ENCODE measurements at places on chromosomes 4 and X.

DNA sequence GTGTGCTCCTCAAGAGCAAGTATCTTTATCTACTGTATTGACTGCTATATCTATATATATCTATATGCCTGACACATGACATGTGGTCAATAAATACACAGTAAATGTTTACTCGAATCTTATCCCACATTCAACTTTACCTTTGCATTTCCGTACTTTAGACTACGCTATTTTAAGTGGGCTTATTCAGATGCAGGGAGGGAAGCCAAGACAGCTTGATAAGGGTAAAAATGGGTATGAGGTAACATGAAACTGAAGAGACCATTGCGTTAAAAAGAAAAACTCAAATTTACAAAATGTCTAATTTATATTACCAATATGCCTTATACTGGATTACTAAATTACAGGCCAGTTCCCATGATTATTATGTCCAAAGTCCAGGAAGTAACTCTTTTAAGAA, 17.8 kb downstream of the SEPSECS start:
- no peak for DNase-seq

DNA sequence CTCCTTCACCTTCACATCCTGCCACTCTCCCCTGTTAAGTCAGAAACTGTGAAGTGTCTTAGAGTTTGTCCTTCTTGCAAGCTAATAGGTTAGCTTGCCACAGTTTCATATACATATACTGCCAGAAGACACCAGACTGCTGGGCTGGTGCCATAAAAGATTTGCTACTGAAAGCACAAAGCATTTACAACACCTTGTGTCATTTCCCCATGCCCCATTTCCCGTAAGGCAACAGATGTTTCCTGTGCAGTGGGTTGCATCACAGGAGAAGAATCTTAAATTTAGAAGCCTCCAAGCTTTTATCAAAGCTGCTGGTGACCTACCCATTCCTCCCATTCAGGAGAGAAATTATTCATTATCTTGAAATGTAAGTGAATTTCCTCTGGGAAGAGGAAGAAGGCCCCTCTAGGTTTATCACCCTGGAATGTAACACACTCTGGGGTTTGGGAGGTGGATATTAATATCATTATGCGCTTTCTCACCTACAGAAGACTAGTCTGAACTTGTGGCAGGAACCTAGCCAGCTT, 34.5 kb upstream of the RAB33B start:
- peak; percentile 10 for DNase-seq

DNA sequence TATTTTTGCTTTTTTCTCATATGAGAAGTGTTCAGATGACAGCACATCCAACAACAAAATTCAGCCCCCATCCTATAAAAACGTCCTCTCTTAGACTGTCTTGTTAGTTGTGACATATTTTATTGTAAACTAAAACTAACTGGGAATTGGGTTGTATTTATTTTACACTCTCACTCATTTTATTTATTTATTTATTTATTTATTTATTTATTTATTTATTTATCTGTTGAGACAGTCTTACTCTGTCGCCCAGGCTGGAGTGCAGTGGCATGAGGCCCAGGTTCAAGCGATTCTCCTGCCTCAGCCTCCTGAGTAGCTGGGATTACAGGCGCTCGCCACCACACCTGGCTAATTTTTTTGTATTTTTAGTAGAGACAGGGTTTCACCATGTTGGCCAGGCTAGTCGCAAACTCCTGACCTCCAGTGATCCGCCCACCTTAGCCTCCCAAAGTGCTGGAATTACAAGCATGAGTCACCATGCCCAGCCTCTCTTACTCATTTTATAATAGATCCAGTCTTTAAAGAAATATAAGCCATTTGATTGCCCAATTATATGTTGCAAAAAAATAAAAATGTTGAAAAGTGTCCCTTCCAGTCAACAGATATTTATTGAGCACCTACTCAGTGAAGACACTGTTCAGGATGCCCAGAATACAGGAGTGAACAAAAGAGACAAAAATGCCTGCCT, 44.6 kb downstream of the PALLD start:
- no peak for DNase-seq

DNA sequence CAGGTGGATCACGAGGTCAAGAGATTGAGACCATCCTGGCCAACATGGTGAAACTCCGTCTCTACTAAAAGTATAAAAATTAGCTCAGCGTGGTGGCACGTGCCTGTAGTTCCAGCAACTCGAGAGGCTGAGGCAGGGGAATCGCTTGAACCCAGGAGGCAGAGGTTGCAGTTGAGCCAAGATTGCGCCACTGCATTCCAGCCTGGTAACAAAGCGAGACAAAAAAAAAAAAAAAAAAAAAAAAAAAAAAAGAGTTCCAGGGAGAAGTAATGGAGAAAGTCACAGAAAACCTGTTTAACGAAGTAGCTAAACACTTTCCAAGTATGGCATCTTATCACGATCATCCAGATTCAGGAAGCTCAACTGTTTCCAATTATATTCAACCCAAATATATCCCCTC, 10.9 kb downstream of the KLHL4 start:
- no peak for DNase-seq

- DNase-seq = no peak
Measured at GRCh38 chr4:165748321-165748720, 124.7 kb upstream of the TLL1 start.

GRCh38 chrX:99750721-99751120, 659.4 kb downstream of the PCDH19 start:
- DNase-seq = no peak

GRCh38 chr4:107243141-107243781, 207.1 kb upstream of the DKK2 start:
- DNase-seq = no peak

DNA sequence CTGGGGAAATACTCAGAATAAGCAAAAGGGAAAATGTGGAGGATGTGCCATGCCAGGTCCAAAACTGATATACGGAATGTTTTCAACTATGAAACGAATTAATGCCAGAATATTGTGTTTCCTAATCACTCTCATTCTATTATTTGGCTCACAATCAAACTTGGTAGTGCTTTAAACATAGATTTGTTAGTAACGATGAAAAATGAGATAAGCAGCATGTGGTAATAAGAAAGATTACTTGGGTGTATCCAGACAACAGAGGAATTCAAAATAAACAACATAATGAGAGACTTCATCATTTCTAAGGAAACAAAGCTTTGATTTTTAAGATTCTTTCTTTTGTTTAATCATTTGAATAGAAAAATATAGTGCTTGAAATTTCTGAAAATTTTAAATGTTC, 237.3 kb downstream of the TACR3 start:
- peak; percentile 18 for DNase-seq

GRCh38 chr4:123348946-123349345, 47.6 kb upstream of the SPRY1 start:
- no peak for DNase-seq

- DNase-seq = no peak
Measured at GRCh38 chrX:134115270-134115669, 121.7 kb upstream of the CCDC160 start.

GRCh38 chr4:111946800-111947199, 198.5 kb upstream of the FAM241A start:
- no peak for DNase-seq

GRCh38 chr4:104489731-104490095, 5.0 kb downstream of the CXXC4 start:
- no peak for DNase-seq

- no peak for DNase-seq
Measured at GRCh38 chr4:4792466-4792865, 67.0 kb upstream of the MSX1 start.

DNA sequence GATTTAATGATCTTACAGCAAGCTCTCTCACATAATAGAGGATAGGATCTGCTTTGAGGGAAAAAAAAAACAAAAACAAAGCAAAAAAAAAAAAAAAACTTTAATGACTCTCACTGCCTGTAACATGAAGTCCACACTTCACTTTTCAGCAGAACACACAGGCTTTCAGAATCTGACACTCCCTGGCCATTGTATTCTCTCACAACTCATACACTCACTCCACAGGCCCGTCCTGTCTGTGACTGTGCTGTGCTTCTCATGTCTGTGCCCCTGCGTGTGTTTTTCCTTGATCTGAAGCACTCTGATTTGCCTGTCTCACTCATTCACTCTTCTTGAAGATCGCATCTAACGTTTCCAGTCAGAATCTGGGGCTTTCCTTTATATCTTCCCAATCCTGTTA, 460.8 kb downstream of the TMA16 start:
- no peak for DNase-seq

GRCh38 chrX:40952855-40953254, 132.4 kb upstream of the USP9X start:
- no peak for DNase-seq

- peak; percentile 81 for DNase-seq
Measured at GRCh38 chr4:26022346-26023202, 108.6 kb downstream of the SMIM20 start.

GRCh38 chrX:13364230-13364857, 44.5 kb upstream of the ATXN3L start:
- DNase-seq = no peak

- no peak for DNase-seq
Measured at GRCh38 chr4:69589884-69590283, 49.6 kb downstream of the UGT2A2 start.

DNA sequence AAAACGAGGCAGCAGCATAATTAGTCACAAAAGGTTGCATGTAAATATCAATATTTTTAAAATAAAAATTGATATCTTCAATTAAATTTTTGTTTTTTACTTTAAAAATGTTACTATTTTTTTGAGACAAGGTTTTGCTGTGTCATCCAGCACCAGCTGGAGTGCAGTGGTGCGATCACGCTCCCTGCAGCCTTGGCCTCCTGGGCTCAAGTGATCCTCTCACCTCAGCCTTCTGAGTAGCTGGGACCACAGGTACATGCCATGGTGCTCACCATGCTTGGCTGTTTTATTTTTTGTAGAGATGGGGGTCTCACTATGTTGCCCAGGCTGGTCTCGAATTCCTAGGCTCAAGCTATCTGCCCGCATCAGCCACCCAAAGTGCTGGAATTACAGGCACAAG, 96.8 kb upstream of the FRAS1 start:
- DNase-seq = no peak

GRCh38 chr4:107579099-107579498, 140.9 kb downstream of the PAPSS1 start:
- DNase-seq = no peak

- no peak for DNase-seq
Measured at GRCh38 chr4:108794136-108794535, 31.3 kb upstream of the ETNPPL start.

- no peak for DNase-seq
Measured at GRCh38 chr4:67151376-67152343, 393.6 kb downstream of the CENPC start.

GRCh38 chr4:78345237-78345636, 206.3 kb upstream of the ANXA3 start:
- no peak for DNase-seq

GRCh38 chr4:156098805-156099204, 145.1 kb upstream of the CTSO start:
- no peak for DNase-seq

DNA sequence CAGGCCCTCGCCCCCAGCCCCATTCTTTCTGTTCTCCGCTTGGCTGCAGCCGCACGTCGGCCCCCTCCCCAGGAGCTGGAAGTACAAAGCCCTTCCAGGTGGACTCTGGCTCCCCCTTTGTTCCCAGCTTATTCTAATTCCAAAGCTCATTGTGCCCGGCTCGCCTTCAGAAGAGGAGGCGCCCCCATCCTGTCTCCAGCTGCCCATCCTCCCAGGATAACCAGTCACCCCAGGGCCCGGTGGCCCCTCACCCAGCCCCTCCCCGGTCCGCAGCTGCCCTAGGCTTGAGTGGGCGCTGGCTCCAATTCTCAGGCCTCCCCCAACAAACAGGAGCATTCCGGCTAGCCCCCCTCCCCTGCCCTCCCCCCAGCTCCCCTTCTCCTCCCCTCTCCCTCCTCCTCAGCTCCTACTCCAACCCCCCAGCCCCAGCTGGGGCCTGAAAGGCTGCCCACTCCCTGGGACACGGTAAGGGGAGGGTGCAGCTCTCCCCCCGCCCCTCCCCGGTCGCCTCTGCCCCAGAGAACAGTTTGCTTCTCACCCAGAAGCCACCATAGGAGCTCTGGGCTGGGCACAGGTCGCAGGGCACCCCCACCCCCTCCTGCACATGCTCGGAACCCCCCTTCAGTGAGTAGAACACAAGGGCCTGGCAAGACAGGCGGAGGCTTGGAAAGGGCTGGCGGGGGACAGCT, 3.1 kb upstream of the SLC6A8 start:
- DNase-seq = no peak

DNA sequence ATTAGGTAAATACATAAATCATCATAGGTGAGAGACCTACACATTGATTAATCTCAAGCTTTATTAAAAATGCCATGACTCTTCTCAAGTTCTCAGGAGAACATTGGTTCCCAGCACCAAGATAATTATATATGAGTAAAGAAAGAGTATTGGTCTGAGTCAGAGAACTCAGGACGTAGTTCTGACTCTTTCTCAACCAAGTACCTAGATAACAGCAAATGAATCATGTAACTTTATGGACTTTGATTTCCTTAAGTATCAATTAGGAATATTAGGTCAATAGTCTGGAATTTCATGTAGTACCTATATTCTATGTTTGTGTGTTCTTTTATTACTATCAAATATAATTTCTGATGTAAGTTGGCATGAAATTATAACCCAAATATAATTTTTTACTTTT, 409.9 kb downstream of the GABRG1 start:
- DNase-seq = no peak

DNA sequence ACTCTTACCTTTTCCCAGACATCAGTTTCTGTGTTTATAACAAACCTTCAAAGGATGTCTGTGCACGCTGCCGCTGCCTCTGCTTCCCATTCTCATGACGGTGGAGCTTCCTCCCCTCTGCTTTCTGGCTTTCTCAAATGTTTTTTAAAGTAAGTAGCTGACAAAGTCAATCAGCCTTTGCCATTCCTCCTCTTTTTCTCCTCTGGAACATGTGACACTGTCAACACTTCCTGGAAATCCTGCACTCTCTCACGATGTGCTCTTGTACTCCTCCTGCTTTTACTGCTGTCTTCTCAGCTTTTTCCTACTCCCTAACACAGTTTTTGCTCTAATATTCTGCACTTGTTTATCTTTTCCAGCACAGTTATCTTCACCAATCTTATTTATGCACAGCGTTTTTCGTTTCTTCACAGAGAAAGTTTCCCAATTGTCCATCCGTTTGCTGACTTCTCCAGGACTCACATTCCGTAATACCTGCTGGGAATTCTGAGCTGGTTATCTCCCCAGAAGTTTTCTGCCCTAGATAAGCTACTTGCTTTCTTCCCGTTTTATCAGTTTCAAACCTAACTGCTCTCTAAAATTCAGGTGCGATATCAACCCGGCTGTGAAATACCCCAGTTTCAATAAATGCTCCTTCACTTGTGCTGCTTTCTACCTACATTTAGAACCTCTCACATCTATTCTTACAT, 465.6 kb upstream of the AGA start:
- no peak for DNase-seq

DNA sequence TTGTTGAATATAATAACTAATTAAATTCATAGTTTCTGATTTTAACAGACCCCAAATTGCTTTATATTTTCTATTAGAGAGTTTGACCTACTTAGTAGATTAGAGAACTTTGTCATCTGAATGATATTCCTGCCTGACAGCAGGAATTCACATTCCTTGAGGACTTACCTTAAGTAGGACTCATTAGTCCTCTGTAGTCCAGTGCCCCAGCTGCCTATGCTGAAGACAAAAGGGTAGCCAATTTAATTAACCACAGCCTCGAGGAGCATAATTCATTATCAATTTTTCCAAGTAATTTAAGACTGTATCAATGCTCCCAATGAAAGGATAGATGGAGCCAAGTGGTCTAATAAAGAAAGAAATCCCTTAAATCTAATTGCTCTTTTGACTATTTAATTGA, 1405.0 kb upstream of the IGFBP7 start:
- DNase-seq = no peak

GRCh38 chr4:113730467-113731216, 30.9 kb downstream of the CAMK2D start:
- DNase-seq = no peak

All from fibroblast of the conjunctiva (primary cell).